ENCODE measurements at places on chromosomes 16 and 17.

DNA sequence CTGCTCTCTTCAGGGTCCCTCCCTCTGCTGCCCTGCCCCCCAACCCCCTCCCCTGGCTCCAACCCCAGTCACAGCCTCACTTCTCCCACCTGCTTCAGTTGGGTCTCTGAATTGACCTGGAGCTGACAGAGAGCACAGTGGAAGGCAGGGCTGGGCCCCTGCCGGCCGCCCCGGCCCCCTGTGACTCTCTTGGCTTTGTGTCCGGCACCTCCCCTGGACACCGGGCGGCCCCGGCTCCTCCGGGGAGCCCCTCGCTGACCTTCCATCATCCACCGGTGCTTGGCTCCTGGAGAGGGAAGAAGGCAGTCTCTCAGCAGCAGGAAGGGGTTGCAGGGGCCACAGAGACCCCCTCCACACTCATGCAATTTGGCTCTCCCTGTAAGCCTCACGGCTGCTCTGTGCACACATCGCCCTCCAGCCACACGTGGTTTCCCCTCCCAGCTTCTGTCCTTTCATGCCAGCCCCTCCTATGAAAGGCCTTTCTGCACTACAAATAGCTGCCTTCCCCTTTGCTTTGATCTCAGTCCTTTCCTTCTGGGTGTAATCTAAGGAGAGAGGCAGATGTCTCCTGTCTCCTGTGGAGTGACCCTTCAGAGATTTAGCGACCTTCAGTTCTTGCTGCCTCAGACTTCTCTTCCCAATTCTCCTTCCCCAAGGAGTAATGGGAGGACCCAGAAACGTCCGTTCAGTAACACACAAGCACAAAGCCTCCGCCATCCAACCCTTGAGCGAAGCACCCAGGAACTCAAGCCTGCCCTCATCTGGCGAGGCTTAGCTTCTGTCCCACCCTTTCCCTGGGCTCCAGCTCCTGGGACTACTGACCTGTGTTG is 8.3 kb downstream of the NKIRAS2 start:
- DNase-seq: no peak

GRCh38 chr17:77440560-77440981 is 299.8 kb downstream of the SEC14L1 start:
- DNase-seq: no peak

- DNase-seq: no peak
Observed at GRCh38 chr17:1304962-1305563, 25.6 kb downstream of the TRARG1 start.

GRCh38 chr16:4347765-4348509 is 3.2 kb downstream of the PAM16 start:
- DNase-seq: no peak

DNA sequence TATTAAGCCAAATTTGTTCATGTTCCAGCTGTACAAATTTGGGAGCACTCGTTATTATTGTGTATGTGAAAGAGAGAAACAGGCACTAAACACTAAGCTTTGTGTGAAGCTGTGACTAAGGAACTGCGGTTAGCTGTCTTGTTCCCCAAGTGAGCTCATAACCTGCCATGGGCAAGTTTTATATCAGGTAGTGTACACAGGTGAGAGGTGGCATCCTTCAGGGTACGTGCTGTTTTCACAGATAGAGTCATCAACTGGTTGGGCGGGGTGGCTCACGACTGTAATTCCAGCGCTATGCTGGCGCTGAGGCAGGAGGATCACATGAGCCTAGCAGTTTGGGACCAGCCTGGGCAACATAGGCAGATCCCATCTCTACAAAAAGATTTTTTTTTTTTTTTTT is 2.8 kb downstream of the DNAJA3 start:
- no peak for DNase-seq

DNA sequence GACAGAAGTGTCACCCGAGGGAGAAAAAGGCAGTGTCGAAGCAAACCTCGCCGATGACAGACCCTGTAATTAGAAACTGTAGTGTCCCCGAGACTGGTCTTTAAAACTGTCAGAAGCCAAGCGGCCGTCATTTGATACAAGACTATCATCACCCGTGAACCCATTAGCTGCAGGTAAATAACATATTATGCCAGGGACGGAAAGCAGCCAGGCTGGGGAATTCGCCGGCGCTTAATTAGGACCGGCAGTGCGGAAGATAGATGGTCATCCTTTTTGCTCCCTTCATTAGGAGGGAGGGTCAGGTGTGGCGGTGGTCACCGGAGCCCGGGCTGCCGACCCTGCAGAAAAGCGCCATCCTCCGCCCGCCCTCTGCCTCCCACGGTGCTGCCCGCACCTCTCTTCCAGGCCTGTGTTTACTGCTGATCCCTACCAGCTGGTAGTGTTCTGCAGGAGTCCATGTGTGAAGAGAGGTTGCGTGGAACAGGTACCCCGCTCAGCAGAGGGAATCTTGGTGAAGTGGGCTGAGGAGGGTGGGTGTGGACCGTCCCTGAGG is 109.4 kb upstream of the GSE1 start:
- no peak for DNase-seq

DNA sequence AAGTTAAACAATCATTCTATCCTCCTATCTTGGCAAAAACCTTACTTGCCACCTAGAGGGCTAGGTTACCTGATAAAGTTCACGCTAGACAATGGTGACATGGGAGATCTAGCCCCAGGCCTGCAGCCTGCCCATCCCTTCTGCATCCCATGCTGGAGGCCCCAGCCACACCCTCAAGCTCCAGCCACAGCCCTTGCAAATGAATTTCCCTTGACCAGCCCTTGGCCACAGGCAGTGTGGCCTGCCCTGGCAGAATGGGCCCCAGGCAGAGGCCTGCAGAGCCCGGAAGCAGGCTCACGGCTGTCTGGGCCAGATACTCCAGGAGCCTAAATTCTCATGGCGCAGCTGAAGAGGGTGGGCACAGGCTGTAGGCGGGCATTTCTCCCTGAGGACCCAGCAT is 14.9 kb downstream of the WNT3 start:
- DNase-seq: no peak

- DNase-seq: no peak
Observed at GRCh38 chr16:51405361-51405760, 254.3 kb upstream of the SALL1 start.

- no peak for DNase-seq
Observed at GRCh38 chr17:77019893-77020379, 120.8 kb upstream of the SEC14L1 start.

DNA sequence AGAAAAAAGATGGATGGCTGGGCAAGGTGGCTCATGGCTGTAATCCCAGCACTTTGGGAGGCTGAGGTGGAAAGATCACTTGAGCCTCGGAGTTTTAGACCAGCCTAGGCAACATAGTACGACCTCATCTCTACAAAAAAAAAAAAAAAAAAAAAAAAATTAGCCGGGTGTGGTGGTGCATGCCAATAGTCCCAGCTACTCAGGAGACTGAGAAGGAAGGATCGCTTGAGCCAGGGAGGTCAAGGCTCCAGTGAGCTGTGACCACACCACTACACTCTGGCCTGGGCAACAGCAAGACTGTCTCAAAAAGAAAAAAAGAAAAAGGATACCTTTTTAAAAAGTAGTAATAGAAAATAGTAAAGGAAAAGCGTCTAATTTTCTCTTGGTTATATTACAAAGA is 20.7 kb downstream of the ZNF652 start:
- no peak for DNase-seq

DNA sequence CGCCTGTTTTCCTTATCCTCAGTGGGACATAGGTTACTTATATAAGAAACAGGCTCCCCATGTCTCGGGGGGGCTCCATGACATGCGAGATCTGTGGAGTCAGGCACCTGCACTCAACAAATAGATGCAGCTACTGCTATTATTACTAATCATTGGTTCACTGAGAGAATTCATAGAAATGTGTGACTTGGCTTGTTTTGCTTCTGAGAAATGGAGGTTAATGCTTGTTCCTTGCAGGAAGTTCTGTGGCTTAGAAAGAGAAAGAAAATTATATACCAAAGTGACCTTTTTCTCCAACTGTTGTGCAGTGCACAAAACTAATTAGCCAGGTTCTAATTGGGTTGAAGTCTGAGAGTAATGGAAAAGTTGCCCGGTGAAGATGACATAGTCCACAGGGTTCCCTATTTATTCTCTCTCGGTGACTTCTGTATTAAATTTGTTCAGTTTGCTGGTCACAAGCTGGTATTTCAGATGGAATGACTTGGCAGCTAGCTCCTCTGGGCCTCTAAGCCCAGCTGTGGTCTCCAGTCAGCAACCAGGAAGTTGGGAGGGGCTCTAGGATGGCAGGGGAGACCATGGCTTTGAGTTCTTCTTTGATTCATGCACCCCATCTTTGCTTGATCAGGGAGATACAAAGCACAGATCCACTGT is 17.6 kb upstream of the MAF start:
- no peak for DNase-seq

DNA sequence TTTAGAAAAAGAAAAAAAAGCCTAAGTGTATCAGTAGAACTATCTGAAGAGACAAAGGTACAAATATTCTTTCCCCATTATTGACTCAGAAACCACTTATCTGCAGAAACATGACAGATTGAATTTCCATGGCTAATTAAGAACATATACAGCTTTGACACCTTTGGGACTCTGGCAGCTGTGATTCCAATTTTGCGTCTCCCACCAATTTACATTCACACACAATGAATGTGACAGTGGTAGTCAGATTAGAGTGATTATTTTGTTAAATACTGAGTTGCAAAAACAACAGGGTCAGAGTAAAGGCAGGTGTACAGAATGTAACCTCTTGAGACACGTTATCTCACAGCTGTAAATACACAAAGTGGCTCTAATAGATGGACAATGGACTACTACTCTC is 5.3 kb upstream of the PPM1D start:
- DNase-seq: no peak

DNA sequence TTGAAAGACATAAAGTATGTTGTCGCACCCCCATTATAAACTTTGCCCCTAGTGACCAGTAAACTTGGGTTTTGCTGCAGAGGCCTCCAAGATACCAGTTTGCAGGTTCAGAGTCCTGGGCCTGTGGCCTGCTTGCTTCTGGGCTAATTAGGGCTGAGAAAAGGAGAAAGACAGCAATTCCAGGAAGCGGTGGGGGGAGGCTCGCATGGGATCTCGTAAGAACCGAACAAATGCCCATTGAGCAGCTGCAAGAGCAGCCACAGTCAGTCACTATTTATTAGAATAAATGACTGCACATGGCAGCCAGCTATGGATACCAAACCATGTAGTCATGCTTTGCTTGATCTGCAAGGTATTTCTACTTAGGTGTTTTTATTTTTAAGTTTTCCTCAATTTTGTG is 4.9 kb downstream of the SHISA9 start:
- no peak for DNase-seq

DNA sequence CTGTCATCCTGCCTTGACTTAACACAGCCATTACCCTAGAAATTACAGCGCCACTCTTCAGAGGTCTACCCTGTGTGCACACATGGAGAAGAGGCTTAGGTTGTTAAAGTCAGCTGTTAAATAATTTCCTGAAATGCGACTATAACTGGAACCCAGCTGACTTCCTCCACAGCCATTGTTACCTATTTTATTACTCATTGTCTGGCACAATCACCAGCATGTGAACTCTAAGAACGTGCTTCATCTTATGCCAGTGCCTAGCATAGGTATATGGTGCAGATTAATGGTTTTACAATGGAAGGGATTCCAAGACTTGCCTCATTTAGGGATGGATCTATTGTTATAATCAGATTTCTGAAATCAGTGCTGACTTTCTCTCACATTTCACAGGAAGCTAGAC is 11.9 kb downstream of the RDM1 start:
- DNase-seq: no peak

DNA sequence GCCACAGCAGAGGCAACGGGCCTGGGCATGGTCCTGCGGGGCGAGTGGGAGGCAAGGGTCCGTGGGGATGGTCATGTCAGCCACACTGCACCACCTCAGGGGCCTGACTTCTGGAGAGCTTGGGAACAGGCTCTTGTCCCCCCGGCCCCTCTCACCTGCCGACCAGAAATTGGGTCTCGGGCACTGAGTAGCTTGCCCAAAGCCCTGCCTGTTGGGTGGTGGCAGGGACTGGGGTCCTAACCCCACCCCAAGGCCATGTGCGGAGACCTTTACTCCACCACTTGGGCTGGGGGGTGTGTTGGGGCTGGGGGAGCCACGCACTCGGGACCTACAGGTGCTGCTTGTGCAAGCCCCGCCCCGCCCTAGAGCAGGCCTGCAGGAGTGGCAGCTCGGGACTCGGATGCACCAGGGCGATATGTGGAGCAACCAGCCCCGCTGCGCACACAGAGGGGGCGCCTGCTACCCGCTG is 24.2 kb upstream of the CHMP6 start:
- no peak for DNase-seq

- no peak for DNase-seq
Observed at GRCh38 chr16:27539120-27539519, 10.6 kb downstream of the GTF3C1 start.

DNA sequence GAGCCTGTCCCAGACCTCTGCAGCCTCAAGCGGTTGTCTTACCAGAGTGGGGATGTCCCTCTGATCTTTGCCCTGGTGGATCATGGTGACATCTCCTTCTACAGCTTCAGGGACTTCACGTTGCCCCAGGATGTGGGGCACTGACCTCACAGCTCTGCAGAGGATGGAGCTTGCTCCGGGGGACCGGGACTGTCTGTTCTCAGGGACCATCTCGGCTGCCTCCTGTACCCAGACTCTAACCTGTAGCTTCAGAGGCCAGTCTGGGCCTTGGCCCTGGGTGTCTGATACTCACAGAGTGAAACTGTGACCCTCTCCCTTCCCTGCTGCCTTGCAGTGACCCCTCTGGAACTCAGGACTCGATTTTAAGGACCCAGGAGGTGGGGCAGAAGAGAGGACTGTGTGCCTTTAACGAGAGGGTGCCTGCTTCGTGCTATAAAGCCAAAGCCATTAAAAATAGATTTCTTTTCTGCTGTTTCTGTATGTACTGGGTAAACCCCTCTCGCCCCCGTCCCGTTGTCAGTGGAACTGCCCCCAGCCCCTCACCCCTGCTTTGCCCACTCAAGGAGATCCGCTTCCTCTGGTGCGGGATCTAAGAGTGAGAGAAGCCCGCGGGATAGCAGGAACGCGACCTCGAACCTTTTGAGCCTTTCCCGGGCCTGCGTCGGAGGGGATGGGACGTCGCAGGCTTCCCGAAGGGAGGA is 1.1 kb upstream of the LLGL2 start:
- no peak for DNase-seq

DNA sequence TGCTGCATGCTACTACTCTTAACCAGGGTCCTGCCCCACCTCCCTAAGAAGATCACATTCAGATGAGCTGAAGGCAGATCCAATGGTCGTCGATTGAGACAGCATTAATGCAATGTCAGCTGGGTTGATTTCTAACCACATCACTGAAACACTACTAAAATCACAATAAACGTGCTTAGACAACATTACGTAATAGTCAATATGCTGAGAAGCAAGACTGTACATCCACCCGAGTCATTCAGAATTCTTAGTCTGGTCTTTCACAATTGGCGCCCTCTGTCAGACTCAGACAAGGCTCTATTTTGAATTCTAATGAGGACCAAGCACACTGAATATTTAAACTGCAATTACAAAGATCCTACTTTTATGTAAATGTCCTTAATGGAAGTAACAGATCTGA is 205.2 kb downstream of the STX8 start:
- DNase-seq: no peak

DNA sequence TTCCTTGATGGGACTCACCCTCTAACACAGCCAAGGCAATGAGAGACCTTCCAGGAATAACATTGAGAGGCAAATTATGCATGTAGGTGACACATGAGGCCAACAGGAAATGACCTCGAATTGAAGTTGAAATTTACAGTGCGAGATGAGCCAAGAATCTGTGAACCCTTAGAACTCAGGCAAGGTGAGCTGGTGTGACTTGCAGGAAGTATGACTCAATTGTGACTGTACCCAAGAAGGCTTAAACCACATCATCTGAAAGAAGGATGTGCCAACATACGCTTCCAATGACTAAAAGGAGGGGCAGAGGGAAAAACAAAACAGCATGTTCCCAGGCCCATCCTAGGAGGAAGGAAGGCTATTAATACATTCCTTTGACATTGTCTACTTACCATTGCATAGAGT is 44.8 kb downstream of the PITPNC1 start:
- peak; percentile 13 for DNase-seq

All from stimulated activated CD8-positive, alpha-beta memory T cell treated with anti-CD3 and anti-CD28 coated beads, Interleukin-7, amount 100 ng/mL, for 24 hours (primary cell).